G401 (cell line): ENCODE measurements at places on chromosomes 4 and X. TPM values are rescaled to one million over a fixed set of nuclear protein-coding genes. Genes with fewer than 3 reads are reported as not detected.

Gene GLOD5
- not detected in 2 replicates for total RNA-seq

DNA sequence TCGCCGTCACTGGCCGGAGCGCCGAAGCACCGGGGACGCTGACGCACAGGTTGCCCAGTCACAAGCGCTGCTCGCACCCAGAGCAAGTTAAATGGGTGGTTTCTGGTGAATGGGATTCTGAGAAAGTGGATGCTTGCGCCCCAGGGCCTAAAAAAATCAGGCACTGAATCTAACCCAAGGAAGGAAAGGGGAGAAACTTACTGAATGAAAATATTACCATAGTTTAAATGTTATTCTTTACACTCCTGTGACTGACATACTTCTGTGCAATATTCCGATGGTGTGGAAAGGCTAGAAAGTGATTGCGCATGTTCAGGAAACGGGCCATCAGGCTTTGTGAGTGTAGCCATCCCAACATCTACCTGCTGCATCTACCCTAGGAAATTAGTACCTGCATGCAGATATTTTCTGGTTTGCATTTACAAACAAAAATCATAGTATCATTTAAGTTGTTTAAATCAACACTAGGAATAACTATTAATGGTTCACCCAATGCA is 838 bp upstream of the ABCG2 start:
- DNase-seq: peak; percentile 17

DNA sequence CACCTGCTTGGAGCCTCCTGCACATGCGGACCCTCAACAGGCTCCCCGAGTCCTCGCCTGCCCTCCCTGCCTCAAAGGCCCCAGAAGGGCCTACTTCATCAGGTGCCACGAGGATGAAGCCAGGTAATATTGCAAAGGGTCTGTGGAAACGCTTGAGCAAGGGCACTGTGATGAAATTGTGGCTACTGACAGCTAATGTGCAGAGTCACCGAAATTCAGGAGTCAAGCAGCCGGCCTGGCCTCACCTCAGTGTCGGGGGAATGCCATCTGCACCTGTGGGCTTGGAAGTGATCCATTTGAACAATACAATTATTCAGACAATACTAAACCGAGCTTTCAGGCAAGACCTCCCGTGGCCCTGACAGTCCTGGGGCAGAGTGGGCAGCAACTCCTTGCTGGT is 3.1 kb upstream of the FGFR3 start:
- peak; percentile 58 for DNase-seq

DNA sequence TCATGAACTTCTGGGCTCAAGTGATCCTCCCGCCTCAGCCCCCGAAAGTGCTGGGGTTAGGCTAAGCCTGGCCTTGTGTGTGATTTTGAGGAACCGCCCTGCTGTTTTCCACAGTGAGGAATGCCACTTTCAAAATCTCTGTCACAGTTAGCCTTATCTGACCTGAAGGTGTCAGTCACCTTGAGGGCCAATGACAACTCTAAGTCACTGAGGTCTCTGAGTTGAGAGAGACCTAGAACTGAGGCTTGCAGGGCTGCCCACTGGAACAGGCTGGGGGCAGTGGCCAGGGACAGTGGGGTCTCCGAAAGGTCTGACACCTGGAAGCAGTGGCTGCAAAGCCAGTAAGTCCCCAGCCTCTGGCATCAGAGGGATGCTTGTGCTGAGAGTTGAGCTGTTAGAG is 6.1 kb downstream of the TADA2B start:
- DNase-seq: no peak

- no peak for DNase-seq
These were observed 21.5 kb downstream of the SORCS2 start for GRCh38 chr4:7213807-7214206.

- DNase-seq: peak; percentile 90
These were observed 120.7 kb upstream of the TRIM2 start for GRCh38 chr4:153083447-153083947.

GRCh38 chr4:66906314-66906713 is 639.0 kb downstream of the CENPC start:
- DNase-seq: no peak

Gene IGFBP7
- total RNA-seq: 11.1 and 18.2 TPM in 2 replicates

DNA sequence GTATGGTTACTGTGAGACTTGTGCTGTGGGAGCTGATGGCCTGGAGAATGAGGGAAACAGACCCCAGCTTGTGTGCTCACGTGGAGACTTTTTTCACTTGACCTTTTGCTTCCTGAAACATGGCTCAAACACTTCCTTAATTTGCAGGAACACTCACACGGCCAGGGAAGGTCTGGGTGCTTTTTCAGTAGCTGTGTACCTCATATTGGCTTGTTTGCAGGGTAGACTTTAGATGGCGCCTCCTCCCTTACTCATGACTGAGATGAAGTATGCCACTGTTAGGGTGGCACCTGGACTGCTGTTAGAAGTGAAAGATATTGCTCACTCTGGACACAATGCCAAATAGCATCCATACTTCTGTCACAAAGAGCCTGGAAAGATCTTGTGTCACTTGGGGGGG is 75.7 kb upstream of the WDR1 start:
- no peak for DNase-seq

Gene TMEM31
- not detected in 2 replicates for total RNA-seq

Gene CCDC120
- total RNA-seq: 0.12 and 0.98 TPM in 2 replicates

Gene CT83
- not detected in 2 replicates for total RNA-seq

GRCh38 chr4:87015416-87015815 is 80.6 kb downstream of the AFF1 start:
- DNase-seq: no peak

- DNase-seq: peak; percentile 38
These were observed 22.6 kb downstream of the FGFRL1 start for GRCh38 chr4:1033840-1034551.

Gene GLRA2
- total RNA-seq: not detected in 2 replicates

Gene TCEANC
- total RNA-seq: 0.81 and 2.3 TPM in 2 replicates

GRCh38 chr4:145795521-145795920 is 115.6 kb downstream of the C4orf51 start:
- no peak for DNase-seq
